ENCODE measurements at places on chromosomes 7 and 10. TPM values are rescaled to one million over a fixed set of nuclear protein-coding genes. Genes with fewer than 3 reads are reported as not detected.

The RPS24 gene
- 2,942 TPM for total RNA-seq

The GNAT3 gene
- not detected for total RNA-seq

The SEMA4G gene
- total RNA-seq = 4.7 TPM

GRCh38 chr7:66771795-66772194 lies 31.3 kb downstream of the RABGEF1 start:
- DNase-seq = no peak

DNA sequence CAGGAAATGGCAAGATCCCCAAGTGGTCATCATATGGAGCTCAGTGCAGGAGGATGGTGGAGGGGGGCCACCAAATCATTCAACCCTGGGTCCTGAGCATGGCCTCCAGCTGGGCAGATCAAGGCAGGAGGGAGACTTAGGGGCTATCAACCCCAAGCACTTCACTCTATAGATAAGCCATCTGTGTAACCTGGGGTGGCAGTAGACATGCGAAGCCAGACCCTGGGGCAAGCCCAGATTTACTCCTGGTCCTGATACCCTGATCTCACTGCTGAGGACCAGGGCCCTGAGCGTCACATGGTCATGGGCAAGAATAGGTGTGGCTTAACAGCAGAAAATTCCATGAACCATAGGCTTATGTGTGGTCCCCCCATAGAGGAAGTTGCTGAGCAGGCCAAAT lies 173.0 kb upstream of the ADCY1 start:
- no peak for DNase-seq

- DNase-seq = no peak
Measured at GRCh38 chr10:33483816-33484190, 149.3 kb upstream of the NRP1 start.

GRCh38 chr10:45096001-45096400 lies 95.3 kb downstream of the ZNF22 start:
- no peak for DNase-seq

DNA sequence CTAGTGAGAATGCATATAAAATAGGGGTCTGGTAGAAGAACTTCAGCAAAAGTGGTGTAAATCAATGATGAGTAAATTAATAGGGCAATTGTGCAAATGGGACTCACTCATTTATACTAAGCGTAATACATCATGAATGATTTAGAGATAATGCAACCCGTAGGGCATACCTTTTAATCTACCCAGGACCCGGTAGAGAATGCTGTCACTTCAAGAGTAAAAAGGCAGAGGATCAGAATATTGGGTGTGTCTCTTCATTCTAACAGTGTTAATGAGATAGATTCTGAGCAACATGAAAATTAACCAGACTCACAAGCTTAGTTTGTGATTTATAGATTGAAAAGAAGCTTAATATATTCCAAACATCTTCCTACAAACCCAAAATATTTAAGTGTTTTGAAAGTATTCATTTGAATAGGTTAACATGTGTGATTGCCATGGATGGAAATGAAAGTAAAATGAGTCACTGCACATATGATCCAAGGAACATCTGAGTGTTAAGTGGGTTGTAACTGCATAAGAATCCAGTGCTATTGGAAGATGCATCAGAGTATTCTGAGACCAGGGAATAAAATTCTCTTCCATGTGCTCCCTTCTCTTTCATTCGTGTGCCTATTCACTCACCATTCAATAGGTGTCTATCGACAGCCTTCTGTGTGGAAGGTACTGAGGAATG lies 690.6 kb downstream of the AUTS2 start:
- DNase-seq = no peak

DNA sequence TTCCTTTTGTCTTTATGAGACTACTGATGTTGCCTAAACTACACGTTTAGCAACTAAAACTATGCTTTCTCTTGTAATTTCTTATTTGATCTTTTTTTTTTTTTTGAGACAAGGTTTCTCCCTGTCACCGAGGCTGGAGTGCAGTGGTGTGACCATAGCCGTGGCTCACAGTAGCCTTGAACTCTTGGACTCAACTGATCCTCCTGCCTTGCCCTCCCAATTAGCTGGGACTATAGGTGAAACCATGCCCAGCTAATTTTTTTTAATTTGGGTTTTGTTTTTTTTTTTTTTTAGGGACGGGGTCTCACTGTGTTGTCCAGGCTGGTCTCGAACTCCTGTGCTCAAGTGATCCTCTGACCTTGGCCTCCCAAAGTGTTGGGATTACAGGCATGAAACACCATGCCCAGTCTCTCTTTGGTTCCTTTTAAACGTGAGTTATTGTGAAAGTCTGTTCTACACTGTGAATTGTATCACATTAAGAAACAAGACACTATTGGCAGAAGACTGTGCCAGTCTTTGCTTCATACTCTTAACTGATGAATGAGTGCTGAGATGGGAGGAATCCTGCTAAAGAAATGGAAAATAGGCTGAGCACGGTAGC lies 6.4 kb downstream of the TMEM248 start:
- no peak for DNase-seq

- no peak for DNase-seq
Measured at GRCh38 chr10:126255313-126255712, 133.0 kb downstream of the ADAM12 start.

GRCh38 chr7:99618726-99619125 lies 2.0 kb downstream of the ZSCAN25 start:
- DNase-seq = peak; percentile 90

DNA sequence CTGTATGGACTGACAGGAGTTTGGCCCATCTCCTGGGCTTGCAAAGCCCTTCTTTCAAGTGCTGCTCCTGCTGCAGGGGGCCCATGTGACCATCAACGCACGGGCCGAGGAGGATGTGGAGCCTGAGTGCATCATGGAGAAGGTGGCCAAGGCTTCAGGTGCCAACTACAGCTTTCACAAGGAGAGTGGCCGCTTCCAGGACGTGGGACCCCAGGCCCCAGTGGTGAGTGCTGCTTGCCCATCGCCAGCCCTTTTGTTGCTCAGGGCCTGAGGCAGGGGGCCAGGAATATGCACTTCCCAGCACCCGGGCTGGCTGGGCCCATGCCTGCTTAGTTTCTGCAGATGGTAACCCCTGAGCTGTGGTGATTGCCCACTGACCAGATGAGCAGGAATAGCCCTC lies 8.7 kb downstream of the PGAM2 start:
- no peak for DNase-seq

DNA sequence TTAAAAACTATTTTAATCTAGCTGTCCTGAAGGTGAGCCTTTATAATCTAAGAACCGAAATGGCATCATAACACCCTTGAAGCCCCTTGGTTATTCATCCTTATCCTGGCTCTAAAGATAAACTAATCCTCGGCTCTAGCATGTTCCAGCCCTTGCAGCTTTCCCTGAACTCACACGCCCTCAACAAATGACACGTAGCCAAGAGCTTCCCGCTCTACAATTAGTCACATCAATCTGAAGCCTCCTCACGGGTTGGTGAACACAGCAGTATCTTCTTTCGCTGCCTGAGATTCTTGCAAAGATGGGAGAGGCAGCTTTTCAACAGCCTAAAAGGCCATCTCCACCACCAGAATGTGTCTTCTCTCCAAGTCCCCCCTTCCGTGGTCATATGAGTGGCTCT lies 4.1 kb downstream of the FRMD4A start:
- no peak for DNase-seq

- DNase-seq = no peak
Measured at GRCh38 chr10:129962872-129963640, 1.0 kb downstream of the EBF3 start.

GRCh38 chr7:21514062-21514461 lies 28.8 kb upstream of the DNAH11 start:
- no peak for DNase-seq

Measured in SK-MEL-5 (cell line).